ENCODE measurements at places on chromosomes 3 and 15. TPM values are rescaled to one million over a fixed set of nuclear protein-coding genes. Genes with fewer than 3 reads are reported as not detected.

DNA sequence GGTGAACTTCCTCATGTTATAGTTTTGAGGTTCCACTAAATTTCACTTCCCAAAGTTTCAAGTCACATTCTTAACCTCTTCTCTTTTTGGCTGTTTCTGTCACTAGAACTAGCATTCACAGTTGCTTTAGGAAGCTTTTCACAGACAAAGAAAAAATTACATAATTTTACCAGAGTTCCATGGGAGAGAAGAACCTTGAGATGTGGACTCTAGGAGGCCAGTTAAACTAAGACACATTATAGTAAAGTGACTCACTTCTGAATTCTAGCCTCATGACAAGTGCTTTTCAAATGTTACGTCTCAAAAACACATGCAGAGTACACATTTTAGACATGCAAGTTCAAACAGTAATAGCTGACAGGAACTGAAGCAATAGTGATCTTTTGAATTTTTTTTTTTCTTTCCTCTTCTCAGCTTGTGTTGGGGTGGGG, 39.9 kb upstream of the LRTM1 start:
- no peak for DNase-seq
- H3K4me3 ChIP-seq: no peak overlapping the region
- no peak overlapping the region for H3K27ac ChIP-seq

DNA sequence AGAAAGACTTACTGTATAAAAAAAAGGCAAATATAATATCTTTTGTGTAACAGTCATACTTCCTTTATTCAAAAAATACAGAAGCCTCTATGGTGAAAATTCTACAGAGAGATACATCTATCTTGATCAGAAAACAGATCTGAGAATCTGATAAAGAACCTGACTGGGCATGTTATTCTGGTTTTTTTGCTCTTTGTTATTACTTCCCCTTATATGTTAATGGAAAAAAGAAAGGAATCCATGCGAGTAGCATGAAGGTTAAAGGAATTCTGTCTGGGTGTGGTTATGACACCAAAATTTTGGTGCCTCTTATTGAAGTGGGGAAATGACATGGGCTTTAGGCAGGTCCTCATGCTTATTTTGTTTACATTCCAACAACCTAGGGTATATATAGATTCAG, 81.7 kb downstream of the BCHE start:
- H3K4me3 ChIP-seq: no peak overlapping the region
- no peaks in the 10 kb centered on the region for H3K36me3 ChIP-seq
- peaks cover 13% of the 10 kb centered on the region for H3K4me1 ChIP-seq
- no peak overlapping the region for H3K27ac ChIP-seq

The SNTN gene
- total RNA-seq: not detected

- H3K4me3 ChIP-seq: no peak overlapping the region
- H3K36me3 ChIP-seq: no peaks in the 10 kb centered on the region
- H3K4me1 ChIP-seq: no peaks in the 10 kb centered on the region
- no peak overlapping the region for H3K27ac ChIP-seq
- DNase-seq: no peak
Observed at GRCh38 chr3:76871655-76872054, 168.2 kb upstream of the ROBO2 start.

DNA sequence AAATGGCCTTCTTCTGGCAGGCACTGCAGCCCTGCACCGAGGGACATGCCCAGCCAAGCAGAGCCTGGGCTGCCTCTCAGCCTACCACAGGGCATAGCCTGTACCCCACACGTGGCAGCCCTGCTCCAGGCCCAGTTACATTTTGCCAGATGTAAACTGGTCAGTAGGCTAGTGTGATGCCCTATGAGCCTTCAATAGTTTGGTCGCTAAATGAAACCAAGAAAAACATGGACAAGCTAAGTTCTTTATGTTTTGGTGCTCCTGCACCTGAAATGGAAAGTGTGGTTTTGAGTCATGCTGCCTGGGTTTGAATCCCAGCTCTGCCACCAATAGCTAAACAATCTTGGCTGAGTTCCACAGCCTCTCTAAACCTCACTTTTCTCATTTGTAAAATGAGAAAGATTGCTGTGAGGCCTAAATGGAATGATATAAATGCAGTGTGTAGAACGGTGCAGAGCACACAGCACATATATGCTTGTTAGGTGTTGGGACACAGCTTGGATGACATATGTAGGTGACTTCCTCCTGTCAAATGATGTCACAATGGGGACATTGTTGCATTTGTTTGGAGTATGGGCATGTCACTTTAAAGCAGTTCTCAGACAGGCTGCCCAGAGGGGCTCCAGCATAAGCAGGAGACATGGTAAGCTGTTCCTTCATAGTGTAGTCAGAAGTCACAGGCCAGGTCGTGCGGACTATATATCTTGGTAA, 57.4 kb downstream of the ZBTB38 start:
- peaks cover 94% of the 10 kb centered on the region for H3K4me1 ChIP-seq
- H3K4me3 ChIP-seq: no peak overlapping the region
- H3K36me3 ChIP-seq: peaks cover 31% of the 10 kb centered on the region
- DNase-seq: no peak

- no peak overlapping the region for H3K27ac ChIP-seq
- H3K4me1 ChIP-seq: peaks cover 6% of the 10 kb centered on the region
- H3K36me3 ChIP-seq: no peaks in the 10 kb centered on the region
- no peak overlapping the region for H3K4me3 ChIP-seq
Observed at GRCh38 chr3:24503616-24504113, 9.0 kb upstream of the THRB start.

GRCh38 chr3:64150623-64151207, 74.6 kb downstream of the PRICKLE2 start:
- peaks cover 41% of the 10 kb centered on the region for H3K4me1 ChIP-seq
- H3K27ac ChIP-seq: peak overlapping the region; percentile 89
- H3K36me3 ChIP-seq: peaks cover 13% of the 10 kb centered on the region
- no peaks in the 10 kb centered on the region for H3K27me3 ChIP-seq
- H3K4me3 ChIP-seq: no peak overlapping the region
- no peak for DNase-seq

DNA sequence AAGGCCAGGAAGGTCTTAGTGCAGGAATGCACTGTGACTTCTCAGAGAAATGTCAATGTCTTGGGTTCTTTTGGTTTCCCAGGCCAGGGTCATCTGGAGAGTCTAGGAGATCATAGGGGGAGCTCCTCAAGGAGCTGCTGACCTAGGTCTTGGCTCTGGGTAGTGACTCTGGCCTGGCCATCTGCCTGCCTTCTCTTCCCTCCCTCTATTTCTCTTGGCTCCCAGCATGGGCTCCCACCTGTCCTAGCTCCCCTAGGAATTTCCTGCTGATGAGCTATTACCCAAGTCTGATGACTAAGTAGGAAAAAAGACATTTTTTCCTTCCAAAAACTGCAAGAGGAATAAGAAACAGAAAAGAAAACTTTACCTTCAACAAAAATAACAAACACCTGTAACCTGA, 57.4 kb downstream of the BSN start:
- no peaks in the 10 kb centered on the region for H3K36me3 ChIP-seq
- no peaks in the 10 kb centered on the region for H3K27me3 ChIP-seq
- no peak overlapping the region for H3K27ac ChIP-seq
- H3K4me3 ChIP-seq: no peak overlapping the region
- H3K4me1 ChIP-seq: peaks cover 7% of the 10 kb centered on the region

DNA sequence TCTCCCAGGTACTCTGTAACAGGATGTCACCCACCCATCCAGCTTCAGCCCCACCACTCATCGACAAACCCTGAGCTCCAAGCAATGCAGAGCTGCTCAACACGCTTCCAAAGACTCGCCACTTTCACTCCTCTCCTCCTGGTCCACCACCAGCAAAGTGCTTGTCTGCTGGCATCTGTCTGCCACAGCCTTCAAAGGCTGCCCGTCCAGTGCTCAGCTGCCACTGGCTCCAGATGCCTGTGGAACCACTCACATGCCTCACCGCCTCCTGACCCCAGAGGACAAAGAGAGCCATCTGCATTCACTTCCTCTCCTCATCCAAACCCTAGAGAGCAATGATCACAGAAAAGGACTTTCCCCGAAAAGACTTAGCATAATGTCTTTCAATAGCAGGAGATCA, 109.5 kb upstream of the OCA2 start:
- no peak overlapping the region for H3K4me3 ChIP-seq
- H3K4me1 ChIP-seq: no peaks in the 10 kb centered on the region
- no peaks in the 10 kb centered on the region for H3K27me3 ChIP-seq

The PSTPIP1 gene
- 8.0 TPM for total RNA-seq

GRCh38 chr15:78620021-78620526, 722 bp downstream of the CHRNA3 start:
- DNase-seq: no peak
- H3K27me3 ChIP-seq: peaks cover 21% of the 10 kb centered on the region
